ENCODE measurements at places on chromosomes 4 and X.

DNA sequence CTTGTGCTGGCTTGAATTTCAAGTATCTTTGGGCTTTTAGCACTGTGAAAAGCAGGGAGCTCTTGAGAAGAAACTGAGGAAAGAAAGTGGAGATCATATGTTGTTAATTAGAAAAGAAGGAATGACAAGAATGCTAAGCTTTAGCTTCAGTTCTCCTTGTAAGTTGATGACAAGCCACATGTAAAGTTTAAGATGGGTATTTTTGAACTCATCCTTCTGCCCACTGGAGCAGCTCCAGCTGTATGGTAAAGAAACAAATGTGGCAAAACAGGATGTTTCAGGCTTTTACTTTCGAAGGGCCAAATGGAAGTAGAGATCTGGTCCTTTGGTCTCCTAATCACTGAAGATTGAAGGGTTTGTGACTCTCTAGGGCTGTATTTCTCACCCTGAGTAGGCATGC is 137.8 kb downstream of the GUCY2F start:
- no peak for DNase-seq

- no peak for DNase-seq
Observed at GRCh38 chrX:47629419-47630200, at the start of gene CFP. Gene CFP (minus strand): TSS chrX:47629930. CDS start chrX:47629844, 86 bp downstream.

- DNase-seq: no peak
Observed at GRCh38 chr4:13427599-13428325, 56.4 kb downstream of the RAB28 start.

DNA sequence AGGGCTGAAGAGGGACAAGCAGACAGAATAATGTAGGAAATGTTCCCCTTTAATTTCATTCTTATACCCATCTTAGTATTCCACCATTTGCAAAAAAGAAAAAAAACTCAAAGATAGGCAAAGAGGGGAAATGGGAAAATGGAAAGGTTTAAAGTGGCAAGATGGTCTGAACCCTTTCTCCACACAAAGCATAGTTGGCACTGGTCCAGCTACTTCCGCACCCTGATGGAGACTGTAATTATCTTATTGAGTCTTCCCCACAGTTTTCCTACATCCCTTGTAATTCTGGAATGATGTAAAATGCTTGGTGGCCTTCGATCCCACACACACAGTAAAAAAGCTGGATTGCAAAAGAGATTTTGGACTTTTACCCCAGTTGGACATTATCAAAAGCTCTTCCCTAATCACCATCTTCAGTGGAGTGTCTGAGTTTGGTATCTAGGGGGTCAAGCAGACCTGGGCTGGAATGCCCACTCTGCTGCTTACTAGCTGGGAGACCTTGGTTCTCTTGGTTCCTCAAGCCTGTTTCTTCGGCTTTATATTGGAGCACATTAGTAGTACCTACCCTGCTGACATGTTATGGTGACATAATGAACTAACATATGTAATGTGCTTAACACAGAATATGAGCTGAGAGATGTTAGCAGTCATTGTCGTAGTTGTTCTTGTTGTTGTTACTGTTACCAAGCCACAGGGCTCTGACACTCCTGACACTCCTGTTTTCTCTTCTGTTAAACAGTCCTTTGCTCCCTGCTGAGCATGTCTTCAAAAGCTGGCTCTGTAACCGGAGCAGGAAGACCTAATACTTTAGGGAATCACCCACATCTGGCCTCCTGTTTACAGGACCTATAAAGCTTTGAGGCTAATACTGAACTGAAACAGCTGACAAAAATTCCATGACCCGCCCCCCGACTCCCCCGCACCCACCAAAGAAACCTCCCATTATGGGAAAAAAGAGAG is 4.7 kb downstream of the SRPX2 start:
- peak; percentile 94 for DNase-seq

- no peak for DNase-seq
Observed at GRCh38 chr4:3302173-3302785, 9.5 kb downstream of the RGS12 start.

- DNase-seq: no peak
Observed at GRCh38 chr4:151631349-151631748, 129.5 kb downstream of the GATB start.

- no peak for DNase-seq
Observed at GRCh38 chrX:34770511-34770910, 113.4 kb upstream of the TMEM47 start.

GRCh38 chr4:29560452-29560851 is 1159.7 kb upstream of the PCDH7 start:
- DNase-seq: no peak

GRCh38 chrX:140948827-140949226 is 53.6 kb upstream of the SPANXB1 start:
- DNase-seq: no peak

- DNase-seq: no peak
Observed at GRCh38 chr4:75037252-75037651, 104.3 kb downstream of the PARM1 start.

DNA sequence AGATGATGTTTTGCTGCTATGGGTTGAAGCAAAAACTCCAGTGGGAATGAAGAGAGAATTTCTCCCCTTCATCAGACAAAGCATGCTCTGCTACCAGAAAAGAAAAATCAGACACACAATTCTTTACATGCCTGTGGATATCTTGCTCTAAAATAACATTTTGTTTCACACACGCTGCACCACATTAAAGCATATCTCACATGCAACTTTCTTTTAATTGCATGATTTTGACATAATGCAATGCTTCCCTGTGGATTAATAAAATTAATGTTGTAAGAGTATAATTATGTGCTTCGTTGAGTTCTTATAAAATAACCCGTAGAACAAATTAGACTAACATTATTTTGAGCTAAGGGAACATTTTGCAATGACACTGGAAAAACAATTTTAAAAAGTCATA is 2230.7 kb downstream of the PCDH7 start:
- DNase-seq: no peak

GRCh38 chrX:134202561-134202960 is 34.4 kb upstream of the CCDC160 start:
- no peak for DNase-seq

- no peak for DNase-seq
Observed at GRCh38 chr4:8090312-8090711, 68.3 kb downstream of the ABLIM2 start.

DNA sequence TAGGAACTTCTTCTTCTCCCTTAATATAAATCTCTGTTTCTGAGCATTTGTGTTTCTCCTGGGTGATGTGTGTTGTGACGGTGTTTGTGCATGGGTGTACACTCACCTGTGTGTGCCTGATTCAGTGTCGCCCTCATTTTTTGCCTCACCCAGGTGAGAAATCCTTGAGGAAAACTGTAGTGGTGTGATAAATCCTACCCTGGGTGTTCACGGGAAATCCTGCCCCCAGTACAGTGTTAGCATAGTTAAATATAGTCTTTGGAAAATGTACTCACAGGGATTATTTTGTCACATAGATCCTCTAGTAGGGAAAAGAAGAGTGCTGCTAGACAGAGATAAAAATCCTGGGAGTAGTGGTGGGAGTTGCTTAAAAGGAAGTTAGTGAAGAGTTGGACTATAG is 291.9 kb upstream of the PITX2 start:
- DNase-seq: no peak

DNA sequence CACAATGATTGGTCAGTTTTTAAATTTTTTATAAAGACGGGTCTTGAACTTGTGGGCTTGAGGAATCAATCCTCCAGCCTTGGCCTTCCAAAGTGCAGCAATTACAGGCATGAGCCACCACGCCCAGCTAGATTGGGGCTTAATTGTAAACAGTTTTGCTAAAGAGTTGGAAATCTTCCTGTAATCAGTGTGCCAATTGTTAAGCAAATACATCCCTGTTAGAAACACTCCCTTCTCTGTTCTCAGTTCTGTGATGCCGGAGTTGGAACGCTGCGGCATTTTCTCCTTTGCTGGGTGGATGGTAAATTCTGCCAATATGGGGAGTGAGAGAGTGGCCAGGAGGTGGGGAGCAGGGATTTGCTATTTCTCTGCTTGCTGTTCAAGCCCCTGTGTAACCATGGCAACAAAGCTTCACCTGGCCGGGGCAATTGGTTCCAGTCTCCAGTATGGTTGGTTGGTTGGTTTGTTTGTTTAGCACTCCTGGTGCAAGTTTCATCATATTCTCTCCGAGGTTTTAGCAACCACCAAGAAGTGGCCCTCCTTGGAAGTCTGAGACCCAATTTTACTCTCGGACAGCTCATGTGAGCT is 3.0 kb upstream of the SPATA4 start:
- DNase-seq: no peak

DNA sequence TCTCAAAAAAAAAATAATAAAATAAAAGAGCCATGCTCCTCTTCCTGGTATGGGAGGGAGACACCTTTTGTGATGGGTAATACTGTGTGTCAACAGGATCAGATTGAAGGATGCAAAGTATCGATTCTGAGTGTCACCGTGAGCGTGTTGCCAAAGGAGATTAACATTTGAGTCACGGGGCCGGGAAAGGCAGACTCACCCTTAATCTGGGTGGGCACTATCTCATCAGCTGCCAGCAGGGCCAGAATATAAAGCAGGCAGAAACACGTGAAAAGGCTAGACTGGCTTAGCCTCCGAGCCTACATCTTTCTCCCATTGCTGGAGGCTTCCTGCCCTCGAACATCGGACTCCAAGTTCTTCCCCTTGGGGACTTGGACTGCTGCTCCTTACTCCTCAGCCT is 95.4 kb downstream of the SHOX start:
- DNase-seq: no peak

GRCh38 chr4:189773909-189774308 is 166.8 kb upstream of the FRG1 start:
- no peak for DNase-seq

GRCh38 chr4:15376594-15376993 is 51.2 kb upstream of the C1QTNF7 start:
- peak; percentile 21 for DNase-seq

GRCh38 chr4:139540632-139541031 is 15.4 kb downstream of the SETD7 start:
- no peak for DNase-seq

- peak; percentile 51 for DNase-seq
Observed at GRCh38 chr4:125719987-125720386, 405.2 kb downstream of the FAT4 start.

DNA sequence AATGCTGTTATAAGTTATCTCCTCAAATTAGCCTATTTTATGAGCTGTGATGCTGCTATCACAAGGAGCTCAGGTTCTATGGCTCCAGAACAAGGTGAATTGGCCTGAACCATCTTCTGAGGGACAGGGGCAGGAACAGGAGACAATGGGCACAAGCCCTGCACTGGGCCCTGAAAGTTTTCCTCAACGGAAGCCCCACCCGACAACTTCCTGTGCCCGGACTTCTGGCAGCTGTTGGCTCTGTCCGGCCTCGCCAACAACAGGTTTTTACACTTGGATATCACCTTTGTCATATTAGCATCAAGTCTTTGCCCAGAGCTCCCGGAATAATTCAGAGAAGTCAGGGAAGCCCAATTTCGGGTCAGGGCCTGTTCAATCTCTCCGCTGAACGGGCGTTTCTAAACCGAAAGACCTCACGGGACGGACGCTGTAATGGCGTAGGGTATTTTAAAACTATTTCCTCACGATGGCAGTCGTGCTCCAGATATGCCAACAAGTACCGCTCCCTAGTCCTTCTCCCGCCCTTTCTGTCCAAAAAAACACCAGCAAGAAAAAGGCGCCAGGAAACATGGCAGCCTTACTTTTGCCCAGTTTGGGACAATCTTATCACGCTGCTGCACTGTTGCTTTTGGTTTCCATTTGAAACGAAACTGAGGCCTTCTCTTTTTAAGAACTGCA is 201.0 kb upstream of the STK26 start:
- DNase-seq: peak; percentile 94

- DNase-seq: no peak
Observed at GRCh38 chrX:142296421-142296820, 91.3 kb upstream of the MAGEC2 start.

DNA sequence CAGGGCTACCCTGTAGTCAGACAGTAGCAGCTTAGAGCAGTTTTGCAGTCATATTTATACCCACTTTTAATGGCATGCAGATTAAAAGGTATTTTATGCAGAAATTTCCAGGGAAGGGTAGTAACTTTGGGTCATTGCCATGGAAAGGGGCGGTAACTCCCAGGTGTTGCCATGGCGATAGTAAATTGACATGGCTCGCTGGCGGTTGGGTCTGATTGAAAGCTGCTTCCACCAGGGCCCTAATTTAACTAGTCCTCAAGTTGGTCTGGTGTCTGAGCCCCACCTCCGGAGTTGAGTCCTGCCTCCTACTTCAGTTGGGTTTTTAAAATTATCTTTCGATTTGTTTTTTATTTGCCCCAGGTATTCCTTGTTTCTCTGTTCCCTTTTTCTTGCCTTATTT is 70.1 kb downstream of the NAA11 start:
- no peak for DNase-seq

- peak; percentile 2 for DNase-seq
Observed at GRCh38 chrX:139776599-139776998, 68.6 kb upstream of the MCF2 start.

DNA sequence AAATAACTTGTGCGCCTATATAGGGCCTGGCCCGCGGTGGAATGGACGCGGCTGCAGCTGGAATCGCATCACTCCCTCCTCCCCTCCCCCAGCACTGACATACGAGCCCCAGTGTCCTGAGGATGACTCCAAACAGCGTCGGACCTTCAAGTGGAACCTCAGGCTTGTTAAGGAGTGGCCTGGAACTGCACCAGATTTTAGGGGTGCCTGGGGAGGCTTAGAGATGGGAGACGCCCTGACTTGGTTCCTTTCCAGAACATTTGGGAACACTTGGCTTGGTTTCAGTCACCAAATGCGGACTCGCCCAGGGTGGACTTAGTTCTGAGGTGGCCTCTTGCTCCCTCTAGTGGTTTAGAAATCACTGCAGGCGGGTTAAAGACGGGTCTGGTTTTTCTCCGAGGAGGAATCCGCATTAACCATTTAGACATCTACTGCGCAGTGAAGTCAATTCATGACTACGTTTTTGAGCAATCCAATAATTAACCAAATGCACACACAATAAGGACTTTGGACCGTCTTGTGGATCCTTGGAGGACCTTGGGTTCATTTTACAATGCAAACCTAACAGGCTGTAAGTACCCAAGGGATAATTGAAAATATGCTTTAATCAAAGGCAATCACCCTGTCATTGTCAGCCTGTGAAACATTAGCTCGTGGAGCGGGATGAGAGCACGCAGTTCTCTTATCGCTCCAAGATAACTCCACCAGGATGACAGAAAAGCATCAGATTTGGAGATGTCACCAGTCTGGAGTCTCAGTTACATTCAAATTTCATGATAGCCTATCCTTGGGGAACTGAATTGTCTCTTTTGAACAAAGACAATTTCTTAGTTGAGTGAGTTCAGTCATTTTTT is 11.2 kb upstream of the PDGFRA start:
- DNase-seq: peak; percentile 96

GRCh38 chr4:80362578-80363181 is 27.1 kb downstream of the CFAP299 start:
- DNase-seq: peak; percentile 22
